ENCODE measurements at places on chromosomes 12 and 14. TPM values are rescaled to one million over a fixed set of nuclear protein-coding genes. Genes with fewer than 3 reads are reported as not detected.

The SLC8B1 gene
- polyA plus RNA-seq = 13.5 TPM

The IAPP gene
- not detected for polyA plus RNA-seq

DNA sequence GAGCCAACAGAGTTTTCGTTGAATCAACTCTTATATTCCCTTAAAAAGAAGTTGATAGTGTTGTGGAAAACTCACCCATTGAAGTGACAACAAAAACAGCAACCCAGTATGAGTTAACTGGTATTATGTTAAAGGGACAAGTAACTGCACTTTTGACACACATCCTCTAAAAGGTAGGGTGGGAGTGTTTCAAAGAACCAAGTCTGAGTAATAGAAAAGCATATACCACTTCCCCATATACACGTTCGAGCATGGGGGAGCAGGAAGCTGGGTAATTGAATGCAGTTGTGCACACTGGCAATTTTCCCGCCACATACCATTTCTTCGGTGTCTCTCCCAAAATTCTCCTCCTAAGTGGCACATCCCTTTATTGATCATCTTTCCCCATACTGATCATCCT lies 31.5 kb downstream of the IFNG-AS1 start:
- DNase-seq = no peak

GRCh38 chr12:124394462-124395128 lies 99.7 kb downstream of the RFLNA start:
- DNase-seq = no peak

- no peak for DNase-seq
Measured at GRCh38 chr12:83476695-83477690, 790.3 kb downstream of the TMTC2 start.
